ENCODE measurements at places on chromosomes 13 and 19. TPM values are rescaled to one million over a fixed set of nuclear protein-coding genes. Genes with fewer than 3 reads are reported as not detected.

The PCP2 gene
- total RNA-seq: 0.27 TPM

The GPR183 gene
- total RNA-seq: 4.6 TPM

The COL4A1 gene
- 1.0 TPM for total RNA-seq

The TRPM4 gene
- 7.0 TPM for total RNA-seq

The ZNF433 gene
- 13.9 TPM for total RNA-seq

The RFPL4AL1 gene
- total RNA-seq: not detected

The CAPN12 gene
- total RNA-seq: 1.7 TPM

The TMEM145 gene
- 3.1 TPM for total RNA-seq

The DMWD gene
- total RNA-seq: 14.9 TPM

DNA sequence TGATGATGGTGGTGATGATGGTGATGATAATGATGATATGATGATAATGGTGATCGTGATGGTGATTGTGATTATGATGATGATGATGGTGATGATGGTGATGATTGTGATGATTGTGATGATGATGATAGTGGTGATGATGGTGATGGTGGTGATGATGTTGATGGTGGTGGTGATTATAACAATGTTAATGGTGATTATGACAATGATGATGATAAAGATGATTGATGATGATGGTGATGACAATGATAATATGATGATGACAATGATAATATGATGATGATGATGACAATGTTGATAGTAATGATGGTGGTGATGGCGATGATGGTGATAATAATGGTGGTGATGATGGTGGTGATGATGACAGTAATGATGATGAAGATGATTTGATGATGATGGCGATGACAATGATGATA, 34.1 kb upstream of the ZNF536 start:
- no peak for ATAC-seq

GRCh38 chr13:78521091-78521490, 82.3 kb downstream of the POU4F1 start:
- ATAC-seq: no peak

DNA sequence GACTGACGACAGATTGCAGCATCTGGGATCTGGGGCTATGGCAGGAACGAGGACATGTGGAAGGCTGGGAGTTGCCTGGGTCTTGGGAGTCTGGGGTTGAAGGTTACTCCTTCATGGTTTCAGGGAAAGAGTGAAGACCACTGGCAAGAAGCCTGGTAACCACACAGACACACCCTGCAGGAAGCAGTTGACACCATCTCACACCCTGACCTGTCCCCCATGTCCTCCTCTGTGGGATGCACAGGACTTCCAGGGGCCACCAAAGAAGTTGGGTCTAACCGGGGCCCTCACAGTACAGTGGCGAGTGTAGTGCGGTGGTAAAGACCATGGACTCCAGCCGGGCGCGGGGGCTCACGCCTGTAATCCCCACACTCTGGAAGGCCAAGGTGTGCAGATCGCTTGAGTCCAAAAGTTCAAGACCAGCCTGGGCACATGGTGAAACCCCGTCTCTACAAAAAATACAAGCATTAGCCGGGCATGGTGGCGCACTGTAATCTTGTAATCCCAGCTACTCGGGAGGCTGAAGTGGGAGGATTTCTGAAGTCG, 10.6 kb upstream of the FFAR2 start:
- no peak for ATAC-seq

GRCh38 chr13:99199541-99200431, 868 bp upstream of the UBAC2 start:
- ATAC-seq: peak; percentile 1

GRCh38 chr19:23665651-23666410, 21.2 kb downstream of the ZNF675 start:
- ATAC-seq: no peak

GRCh38 chr13:85564598-85564997, 234.6 kb downstream of the SLITRK6 start:
- no peak for ATAC-seq

- ATAC-seq: no peak
These were observed 345.8 kb downstream of the RBM26 start for GRCh38 chr13:79060216-79060615.

DNA sequence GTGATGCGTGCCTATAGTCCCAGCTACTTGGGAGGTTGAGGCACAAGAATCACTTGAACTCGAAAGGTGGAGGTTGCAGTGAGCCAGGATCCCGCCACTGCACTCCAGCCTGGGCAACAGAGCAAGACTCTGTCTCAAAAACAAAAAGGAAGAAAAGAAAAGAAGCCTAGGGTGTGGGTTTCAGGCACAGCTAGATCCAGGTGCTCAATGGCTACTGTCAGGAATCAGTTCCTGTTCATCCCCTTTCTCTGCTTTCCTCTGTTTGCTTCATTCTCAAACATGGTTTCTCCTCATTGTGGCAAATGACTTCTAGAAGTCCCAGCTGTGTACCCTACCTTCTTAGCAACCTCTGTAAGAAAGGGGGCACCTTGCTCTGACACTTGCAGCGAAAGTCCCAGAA, 5.9 kb downstream of the CBLC start:
- no peak for ATAC-seq

GRCh38 chr13:67119481-67119894, 110.6 kb downstream of the PCDH9 start:
- ATAC-seq: peak; percentile 95

DNA sequence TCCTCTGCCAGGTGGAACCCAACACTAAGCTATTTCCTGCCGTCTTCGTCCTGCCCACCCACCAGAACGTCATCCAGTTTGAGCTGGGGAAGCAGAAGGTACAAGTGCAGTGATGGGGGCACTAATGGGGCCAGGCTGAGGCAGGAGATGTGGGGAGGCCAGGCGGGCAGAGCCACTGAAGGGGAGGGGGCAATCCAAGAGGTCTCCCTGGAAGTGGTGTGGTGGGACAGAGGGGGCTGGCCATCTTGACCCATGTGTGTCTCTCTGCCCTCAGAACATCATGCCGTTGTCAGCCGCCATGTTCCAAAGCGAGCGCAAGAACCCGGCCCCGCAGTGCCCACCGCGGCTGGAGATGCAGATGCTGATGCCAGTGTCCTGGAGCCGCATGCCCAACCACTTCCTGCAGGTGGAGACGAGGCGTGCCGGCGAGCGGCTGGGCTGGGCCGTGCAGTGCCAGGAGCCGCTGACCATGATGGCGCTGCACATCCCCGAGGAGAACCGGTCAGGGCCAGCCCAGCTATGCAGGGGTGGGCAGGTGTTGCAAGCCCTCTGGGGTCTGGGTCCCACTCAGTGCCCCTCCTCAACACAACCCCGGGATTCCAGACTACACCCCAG, 49.6 kb downstream of the RYR1 start:
- no peak for ATAC-seq

DNA sequence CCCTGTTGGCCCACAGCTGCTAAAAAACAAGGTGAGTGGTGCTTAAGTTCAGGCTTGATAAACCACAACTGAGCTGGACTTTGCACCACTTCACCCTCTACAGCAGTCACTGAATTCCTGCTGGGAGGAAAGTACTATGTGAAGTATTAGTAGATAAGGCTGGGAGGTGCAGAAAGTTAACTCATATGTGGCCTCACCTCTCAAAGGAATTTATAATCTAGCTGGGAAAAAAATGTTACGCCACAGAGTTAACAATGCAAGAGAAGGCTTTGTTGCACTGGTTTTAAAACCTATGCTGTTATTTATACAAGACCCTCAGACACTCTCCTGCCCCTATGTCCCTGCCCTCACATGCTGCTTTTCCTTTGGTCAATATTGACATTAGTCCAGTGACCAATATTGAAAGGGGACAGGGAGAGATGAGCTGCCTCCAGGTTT, 60.9 kb downstream of the LIG4 start:
- no peak for ATAC-seq

DNA sequence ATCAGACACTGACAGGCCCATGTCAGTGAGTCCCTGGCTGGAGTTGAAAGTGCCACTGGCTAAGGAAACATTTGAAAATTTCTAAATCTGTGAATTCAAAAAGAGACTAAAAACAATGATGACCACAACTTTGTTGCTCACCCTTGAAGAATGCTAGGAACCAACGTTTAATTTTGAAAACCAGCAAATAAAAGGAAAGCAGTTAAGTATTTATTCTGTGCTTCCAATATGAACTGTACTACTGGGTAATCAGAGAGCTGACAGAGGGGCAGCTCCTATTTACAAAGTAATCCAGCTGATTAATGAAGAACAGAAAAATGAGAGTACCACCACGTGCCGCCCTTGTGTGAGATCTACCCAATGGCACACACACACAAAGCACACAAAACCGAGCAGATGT, 44.7 kb upstream of the LATS2 start:
- ATAC-seq: no peak

- no peak for ATAC-seq
These were observed 1692.1 kb downstream of the EFNB2 start for GRCh38 chr13:104843401-104843800.

- ATAC-seq: no peak
These were observed 11.4 kb upstream of the MYCBP2 start for GRCh38 chr13:77338329-77338728.

DNA sequence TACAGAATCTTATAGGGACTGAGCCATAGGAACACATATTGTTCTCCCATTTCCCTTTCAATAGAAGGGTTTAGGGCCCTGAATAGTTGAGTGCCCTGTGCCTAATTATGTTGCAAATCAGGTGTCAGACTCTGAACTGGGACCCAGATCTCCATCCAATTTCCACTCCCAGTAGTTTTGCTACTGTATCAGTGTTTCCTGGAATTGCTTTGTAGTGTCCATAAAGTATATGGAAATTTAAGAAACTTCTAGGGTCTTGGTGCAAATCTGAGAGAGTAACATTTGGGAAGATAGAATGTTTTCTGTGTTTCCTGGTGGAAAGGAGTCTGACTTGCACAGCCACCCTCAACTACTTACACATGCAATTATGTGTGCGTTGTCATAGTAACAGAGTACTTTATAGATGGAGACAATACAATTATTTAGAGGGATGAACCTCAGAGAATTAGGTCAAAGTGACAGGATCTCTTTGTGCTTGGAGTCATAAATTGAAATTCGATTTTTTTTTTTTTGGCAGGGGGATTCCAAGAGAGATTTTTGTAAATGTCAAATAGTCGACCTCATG, 646 bp upstream of the SLC10A2 start:
- peak; percentile 82 for ATAC-seq
